ENCODE measurements at places on chromosomes 1 and 21.

GRCh38 chr1:171794085-171794484 is 12.6 kb downstream of the METTL13 start:
- peak; percentile 87 for DNase-seq

DNA sequence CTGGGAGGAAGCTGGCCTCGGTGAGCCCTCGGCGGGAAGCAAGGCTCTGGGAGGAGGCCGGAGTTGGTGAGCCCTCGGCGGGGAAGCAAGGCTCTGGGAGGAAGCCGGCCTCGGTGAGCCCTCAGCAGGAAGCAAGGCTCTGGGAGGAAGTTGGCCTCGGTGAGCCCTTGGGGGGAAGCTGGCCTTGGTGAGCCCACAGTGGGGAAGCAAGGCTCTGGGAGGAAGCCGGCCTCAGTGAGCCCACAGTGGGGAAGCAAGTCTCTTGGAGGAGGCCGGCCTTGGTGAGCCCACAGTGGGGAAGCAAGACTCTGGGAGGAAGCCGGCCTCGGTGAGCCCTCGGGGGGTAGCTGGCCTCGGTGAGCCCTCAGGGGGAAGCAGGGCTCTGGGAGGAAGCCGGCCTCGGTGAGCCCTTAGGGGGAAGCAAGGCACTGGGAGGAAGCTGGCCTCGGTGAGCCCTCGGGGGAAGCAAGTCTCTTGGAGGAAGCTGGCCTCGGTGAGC is 36.0 kb downstream of the KRTAP10-1 start:
- no peak for DNase-seq

- no peak for DNase-seq
Measured at GRCh38 chr1:98179151-98179773, 258.4 kb upstream of the DPYD start.

DNA sequence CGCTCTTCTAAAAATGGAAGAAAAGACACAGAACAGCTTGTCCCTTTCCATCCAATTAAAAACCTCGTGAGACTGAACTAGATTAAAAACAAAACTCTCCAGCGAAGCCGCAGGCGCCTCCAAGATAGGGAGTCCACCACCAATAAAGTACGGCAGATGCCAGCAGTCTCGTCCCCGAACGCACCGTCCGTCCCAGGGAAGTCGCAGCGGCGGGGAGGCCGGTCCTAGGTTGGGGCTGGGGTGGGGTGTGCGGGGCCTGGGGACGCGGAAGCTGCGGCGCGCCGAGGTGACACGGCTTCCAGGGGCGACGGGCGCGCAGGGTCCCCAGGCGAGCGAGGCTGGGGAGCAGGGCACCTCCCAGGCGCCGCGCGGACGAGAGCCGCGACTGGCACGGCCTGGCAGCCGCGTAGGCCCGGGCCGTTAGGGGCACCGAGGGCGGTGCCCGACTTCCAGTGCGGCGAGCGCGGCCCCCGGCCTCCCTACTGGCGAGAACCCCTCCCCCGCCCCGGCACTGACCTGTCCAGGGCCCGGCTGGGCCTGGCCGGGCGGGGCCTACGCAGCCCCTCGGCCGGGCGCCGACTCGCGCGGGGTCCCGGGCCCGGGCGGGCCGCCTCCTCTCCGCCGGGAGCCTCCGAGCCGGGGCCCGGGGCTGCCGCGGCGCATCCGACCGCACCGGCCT is 28.3 kb upstream of the A3GALT2 start:
- DNase-seq = peak; percentile 54

- no peak for DNase-seq
Measured at GRCh38 chr1:223228201-223228600, 85.2 kb upstream of the TLR5 start.

GRCh38 chr1:26376050-26376449 is 3.5 kb upstream of the ZNF683 start:
- no peak for DNase-seq

DNA sequence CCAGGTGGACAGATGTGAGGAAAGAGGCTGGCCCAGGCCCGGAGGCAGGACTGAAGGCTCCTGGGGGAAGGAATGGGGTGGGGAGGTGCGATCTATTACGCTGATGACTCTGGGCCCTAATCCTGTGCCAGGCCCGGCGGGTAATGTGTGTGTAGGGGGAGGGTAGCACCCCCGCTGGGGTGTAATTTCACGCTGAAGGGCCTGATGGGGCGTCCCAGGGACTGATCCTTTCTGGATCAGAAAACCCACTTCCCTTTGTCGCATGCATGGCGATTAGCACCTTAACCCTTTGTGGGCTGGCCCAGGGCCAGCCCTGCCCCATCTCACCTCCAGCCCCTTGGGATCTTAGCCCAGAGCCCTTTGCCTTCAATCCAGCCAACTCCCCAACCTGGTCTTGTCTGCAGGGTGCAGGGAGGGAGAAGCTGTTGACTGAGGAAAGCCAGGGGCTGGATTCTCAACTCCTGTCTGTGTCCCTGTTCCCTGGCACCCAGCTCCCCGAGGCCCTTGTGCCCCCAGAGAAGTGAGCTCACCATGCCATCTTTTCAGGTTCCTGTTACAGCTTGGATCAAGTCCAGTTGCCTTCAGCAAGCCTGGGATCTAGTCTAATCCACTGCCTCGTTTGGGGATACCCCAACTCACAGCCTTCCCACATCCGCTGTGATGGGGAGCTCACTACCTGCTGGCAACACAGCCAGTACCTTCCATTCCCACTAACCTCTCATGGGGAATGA is 26.0 kb downstream of the KNCN start:
- no peak for DNase-seq

DNA sequence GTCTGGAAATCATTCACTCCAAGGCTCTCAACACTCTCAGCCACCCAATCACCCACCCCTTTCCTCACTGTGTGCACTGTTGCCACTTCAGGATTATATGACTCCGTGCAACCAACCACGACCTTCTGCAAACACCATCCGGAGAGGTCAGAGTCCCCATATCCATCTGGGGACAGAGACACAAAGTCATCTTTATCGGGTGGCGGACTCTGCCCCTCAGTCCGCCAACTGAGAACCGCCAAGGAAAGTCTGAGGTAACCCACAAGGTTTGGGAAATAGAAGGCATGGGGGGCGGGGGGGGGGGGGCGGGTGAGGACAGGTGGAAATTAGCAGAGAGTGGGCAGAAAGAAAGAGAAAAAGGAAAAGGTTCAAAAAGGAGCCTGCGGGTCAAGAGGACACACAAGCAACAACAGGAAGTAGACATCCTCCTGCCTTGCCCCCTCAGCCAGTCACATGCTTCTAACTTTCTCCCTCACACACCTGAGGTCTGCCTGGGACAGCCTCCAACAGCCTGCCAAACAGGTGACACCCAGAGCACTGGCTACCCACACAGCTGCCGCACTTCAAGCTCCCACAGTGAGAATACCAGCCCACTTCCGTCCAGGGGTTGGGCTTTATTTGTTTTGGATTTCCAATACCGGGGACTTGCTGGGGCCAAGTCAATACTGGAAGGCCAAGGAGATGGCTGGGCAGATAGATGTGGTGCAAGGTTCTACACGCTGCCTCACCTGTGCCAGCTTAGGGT is 58.1 kb downstream of the SSBP3 start:
- no peak for DNase-seq

- DNase-seq = no peak
Measured at GRCh38 chr1:203629016-203629506, 2.4 kb downstream of the ATP2B4 start.

GRCh38 chr1:21914450-21914849 is 22.7 kb downstream of the HSPG2 start:
- DNase-seq = no peak

Data from cardiac fibroblast (primary cell).